ENCODE measurements at places on chromosomes 2 and 18.

DNA sequence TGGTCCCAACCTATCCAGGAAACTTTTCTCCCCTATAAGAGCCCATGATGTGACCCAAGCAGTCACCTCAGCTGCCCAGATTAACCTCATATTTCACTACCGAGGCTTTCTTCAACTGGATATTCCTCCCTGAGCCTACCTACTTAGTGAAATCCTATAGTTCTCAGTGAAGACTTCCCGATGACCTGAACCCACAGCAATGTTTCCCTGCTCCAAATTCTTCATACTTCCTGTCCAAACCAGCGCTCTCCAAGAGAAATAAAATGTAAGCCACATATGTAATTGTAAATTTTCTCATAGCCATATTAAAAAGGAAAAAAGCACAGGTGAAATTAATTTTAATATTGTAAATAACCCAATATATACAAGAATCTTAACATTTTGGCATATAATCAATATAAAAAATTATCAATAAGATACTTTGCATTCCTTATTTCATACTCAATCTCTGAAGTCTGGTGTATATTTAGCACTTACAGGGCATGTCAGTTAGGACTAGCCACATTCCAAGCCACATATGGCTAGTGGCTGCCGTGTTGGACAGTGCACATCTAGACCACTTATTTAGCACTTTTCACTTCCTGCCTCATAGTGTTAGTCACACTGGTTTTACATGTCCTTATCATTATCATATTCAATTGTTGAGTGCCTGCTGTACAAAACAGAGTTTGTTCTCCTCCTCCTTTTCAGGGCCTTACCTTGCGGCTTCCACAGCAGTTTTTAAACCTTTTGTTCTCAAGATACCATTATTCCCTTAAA lies 1.9 kb upstream of the STAT4 start:
- peak; percentile 92 for DNase-seq

- no peak for DNase-seq
Measured at GRCh38 chr2:230934231-230935129, 9.4 kb upstream of the GPR55 start.

- DNase-seq: no peak
Measured at GRCh38 chr2:187403568-187404260, 44.3 kb downstream of the CALCRL start.

DNA sequence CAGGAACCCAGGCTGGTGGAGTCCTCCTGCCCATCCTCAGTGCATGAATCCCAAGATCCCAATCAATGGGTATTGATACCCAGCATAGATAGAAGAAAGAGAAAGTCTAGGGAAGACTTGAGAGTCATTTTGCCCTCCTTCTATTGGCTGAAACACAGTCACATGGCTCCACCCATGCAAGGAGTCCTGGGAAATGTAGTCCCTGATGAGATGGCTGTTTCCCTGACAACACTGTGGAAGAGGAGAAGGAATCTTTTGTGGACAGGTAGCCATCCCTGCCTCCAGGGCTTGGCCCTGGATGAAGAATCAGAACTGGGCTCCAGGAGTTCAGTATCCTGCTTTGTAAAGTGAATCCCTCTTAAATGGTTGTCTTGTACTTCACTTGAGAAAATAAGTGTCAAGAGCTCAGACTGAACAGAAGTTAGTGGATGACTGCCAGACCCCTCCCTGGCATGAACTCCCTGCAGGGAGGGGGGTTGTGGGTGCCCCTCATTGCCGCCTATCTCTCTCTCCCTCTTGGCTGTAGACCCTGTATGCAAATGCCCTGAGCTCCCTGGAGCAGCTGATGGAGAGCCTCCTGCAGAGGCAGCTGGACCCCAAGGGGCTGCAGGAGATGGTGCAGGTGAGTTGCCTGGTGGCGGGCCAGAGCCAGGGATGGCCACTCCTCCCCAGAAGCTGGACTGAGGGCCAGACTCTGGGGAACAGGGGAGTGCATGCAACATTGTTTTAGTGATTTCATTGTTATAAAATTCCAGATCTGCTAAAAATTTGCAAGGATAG lies 36.1 kb downstream of the MROH2A start:
- DNase-seq: no peak

DNA sequence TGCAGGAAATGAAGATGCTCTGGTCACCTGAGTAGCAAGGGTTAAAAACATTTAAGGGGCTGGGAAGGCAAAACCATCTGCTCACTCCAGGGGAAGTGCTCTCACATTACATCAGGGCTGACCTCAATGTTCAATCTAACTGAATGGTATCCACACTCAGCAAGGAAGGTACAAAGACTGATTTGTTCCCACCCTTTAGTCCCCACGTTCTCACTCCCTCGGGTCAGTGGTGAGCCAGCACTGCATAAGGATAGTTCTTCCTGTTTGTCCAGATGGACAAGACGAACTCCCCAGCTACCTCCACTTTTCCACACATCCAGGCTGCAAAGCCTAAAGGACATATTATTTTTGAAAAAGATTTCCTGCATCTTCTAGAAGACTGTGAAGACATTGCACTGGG lies 126.6 kb upstream of the SLC14A2 start:
- no peak for DNase-seq

All from fibroblast of skin of back (primary cell).